Uterus (tissue), 4 donors: ENCODE measurements at places on chromosomes 13 and 19. TPM values are rescaled to one million over a fixed set of nuclear protein-coding genes. Genes with fewer than 3 reads are reported as not detected.

DNA sequence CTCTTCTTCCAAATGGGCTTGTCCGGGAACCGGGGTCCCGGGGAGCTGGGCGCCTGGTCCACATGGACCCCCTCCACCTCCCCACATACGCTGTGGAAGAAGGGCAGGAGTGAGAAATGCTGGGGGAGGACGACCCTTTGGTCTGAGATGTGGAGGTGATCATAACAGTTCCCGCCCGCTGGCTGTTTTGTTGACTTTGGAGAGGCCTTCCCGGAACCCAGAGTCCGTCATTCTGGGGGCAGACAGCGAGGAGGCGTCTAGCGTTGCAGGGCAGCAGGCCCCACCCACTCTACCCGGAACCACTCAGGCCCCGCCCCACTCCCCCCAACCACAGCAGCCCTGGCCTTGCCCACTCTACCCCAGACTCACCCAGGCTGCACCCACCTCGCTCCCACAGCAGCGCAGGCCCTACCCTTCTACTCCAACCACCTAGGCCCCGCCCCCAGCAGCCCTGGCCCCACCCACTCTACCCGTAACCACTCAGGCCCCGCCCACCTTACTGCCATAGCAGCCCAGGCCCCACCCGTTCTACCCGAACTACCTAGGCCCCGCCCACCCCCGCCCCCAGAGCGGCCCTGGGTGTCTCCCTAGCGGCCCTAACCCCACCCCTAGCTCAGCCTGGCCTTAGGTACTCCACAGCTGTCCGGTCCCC, 7.1 kb downstream of the GPR108 start:
- DNase-seq, result peak; percentile 44
- no peaks in the 10 kb centered on the region for H3K4me1 ChIP-seq
- H3K36me3 ChIP-seq, result no peaks in the 10 kb centered on the region
- no peaks in the 10 kb centered on the region for H3K27me3 ChIP-seq
- H3K4me3 ChIP-seq, result no peak overlapping the region

DNA sequence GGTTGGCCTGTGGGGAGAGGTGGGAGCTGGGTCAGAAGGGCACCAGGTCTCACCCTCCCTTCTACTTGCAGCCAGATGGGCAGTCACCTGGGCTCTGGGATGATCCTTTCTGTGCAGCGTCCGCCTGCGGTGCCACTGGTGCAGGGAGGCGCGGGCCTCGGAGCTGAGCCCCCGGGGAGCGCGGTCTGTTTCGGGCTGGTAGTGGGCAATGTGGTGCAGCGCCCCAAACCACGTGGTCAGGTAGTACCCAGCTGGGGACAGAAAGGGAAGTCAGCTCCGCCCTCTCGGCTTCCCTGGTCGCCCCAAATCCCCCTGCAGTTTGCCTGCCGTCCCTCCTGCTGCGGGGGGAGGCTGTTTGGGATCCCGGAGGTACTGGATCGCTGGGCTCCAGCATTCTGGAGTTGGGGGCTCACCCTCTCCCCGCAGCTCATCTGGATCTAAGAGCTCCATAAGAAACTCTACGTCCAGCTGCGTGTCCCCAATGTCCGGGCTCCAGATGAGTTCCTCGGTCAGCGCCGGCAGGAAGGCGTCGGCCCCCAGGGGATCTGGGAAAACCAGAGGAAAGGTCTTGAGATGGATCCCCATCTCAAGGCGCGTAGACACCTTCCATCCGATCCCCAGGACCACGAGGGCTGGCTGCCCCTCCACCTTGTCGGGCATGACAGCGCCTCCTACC, 8.8 kb downstream of the RINL start:
- no peaks in the 10 kb centered on the region for H3K36me3 ChIP-seq
- DNase-seq, result no peak
- no peaks in the 10 kb centered on the region for H3K27me3 ChIP-seq
- no peaks in the 10 kb centered on the region for H3K4me1 ChIP-seq
- no peak overlapping the region for H3K27ac ChIP-seq
- peak overlapping the region; percentile 43 for H3K4me3 ChIP-seq

FBXO27 gene
- 6.2 TPM for total RNA-seq

PSG11 gene
- total RNA-seq, result not detected

GRCh38 chr13:62875118-62875640, 1459.5 kb upstream of the PCDH20 start:
- no peak overlapping the region for H3K27ac ChIP-seq
- no peaks in the 10 kb centered on the region for H3K36me3 ChIP-seq
- DNase-seq, result no peak
- no peaks in the 10 kb centered on the region for H3K27me3 ChIP-seq
- no peak overlapping the region for H3K4me3 ChIP-seq

GRCh38 chr13:71977028-71977427, 110.0 kb upstream of the DACH1 start:
- no peak overlapping the region for H3K4me3 ChIP-seq
- no peak overlapping the region for H3K27ac ChIP-seq
- no peak for DNase-seq
- H3K27me3 ChIP-seq, result no peaks in the 10 kb centered on the region
- H3K4me1 ChIP-seq, result no peaks in the 10 kb centered on the region

OXGR1 gene
- total RNA-seq, result 0.91 TPM

- DNase-seq, result peak; percentile 68
- no peak overlapping the region for H3K4me3 ChIP-seq
- peak overlapping the region; percentile 92 for H3K27ac ChIP-seq
- H3K27me3 ChIP-seq, result no peaks in the 10 kb centered on the region
- H3K36me3 ChIP-seq, result no peaks in the 10 kb centered on the region
Measured at GRCh38 chr13:110338441-110339101, 31.5 kb downstream of the COL4A2 start.

PRR22 gene
- 3.5 TPM for total RNA-seq
